ENCODE measurements at places on chromosomes 6 and 20. TPM values are rescaled to one million over a fixed set of nuclear protein-coding genes. Genes with fewer than 3 reads are reported as not detected.

- DNase-seq = no peak
Observed at GRCh38 chr6:3294396-3294795, 35.6 kb downstream of the PSMG4 start.

DNA sequence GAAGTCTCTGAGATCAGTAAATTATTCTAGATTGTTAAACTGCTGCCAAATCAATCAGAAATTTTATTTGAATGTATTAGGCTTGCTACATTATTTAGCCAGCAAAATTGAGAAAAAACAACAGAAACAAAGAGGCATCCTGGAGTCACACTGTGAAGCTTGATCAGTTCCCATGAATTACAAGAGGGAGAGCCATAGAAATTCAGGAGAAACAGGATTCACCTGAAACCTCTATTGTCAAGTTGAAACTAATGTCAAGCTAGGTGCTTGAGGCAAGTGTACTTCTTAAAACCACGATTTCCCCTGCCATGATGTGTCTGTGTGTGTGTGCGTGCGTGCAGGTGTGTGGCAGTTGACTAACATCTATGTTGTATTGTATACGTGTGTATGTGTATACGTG lies 439.1 kb upstream of the NOX3 start:
- DNase-seq = no peak

DNA sequence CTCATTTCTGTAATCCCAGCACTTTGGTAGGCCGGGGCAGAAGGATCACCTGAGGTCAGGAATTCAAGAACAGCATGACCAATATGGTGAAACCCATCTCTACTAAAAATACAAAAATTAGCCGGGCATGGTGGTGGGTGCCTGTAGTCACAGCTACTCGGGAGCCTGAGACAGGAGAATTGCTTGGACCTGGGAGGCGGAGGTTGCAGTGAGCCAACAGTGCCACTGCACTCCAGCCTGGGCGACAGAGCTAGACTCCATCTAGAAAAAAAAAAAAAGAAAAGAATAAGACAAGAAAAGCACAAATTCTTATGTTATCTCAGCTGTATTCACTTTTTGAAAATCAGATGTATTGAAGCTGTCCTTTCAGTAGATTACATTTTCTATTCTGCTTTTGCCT lies 289.4 kb downstream of the GRIK2 start:
- no peak for DNase-seq

DNA sequence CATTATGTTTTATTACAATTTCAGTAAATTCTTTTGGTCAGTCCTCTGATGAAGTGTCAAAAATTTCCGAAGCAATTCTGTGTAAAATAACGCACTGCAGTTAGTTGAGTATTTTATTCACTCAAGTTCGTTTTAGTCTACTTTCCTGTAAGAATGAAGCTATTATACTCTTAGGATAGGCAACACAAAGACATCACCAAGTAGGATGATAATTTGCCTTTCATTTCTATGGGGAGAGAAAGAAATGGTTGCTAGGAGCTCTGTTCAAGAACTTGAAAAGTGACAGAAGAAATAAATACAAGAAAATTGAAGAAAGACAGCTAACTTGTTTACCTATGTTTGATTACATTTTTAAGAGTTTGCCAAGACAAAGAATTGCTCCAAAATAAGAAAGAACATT lies 290.4 kb downstream of the EYS start:
- no peak for DNase-seq

- no peak for DNase-seq
Observed at GRCh38 chr6:106107043-106107613, 21.0 kb downstream of the PRDM1 start.

- no peak for DNase-seq
Observed at GRCh38 chr20:63064310-63064709, 57.5 kb upstream of the BHLHE23 start.

DNA sequence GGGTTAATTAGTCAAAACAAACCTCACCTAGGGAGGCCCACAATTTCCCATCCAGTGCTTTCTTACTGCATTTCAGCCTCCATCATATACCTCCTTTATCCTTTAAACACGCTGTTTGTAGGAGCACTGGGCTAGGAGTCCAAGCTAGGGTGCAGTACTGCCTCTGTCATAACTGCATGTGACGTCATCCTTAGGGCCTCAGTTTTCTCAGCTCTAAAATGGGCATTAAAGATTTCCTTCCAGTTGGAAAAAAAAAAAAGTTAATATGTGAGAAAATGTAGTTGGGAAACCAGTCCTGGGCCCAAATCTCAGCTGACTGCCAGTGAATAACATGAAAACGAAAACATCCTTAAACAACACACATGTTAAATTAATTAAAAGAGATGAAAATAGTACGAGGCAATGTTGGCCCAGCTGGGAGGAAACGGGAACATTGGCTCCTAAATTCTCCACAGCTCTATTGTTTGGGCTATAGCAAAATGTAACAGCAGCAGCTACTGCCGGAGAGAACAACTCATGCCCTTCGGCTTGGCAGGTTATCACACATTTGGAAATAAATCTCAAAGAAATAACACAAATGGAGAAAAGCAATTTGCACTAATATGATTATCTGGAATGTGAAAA lies 79.9 kb upstream of the CCDC167 start:
- no peak for DNase-seq

DNA sequence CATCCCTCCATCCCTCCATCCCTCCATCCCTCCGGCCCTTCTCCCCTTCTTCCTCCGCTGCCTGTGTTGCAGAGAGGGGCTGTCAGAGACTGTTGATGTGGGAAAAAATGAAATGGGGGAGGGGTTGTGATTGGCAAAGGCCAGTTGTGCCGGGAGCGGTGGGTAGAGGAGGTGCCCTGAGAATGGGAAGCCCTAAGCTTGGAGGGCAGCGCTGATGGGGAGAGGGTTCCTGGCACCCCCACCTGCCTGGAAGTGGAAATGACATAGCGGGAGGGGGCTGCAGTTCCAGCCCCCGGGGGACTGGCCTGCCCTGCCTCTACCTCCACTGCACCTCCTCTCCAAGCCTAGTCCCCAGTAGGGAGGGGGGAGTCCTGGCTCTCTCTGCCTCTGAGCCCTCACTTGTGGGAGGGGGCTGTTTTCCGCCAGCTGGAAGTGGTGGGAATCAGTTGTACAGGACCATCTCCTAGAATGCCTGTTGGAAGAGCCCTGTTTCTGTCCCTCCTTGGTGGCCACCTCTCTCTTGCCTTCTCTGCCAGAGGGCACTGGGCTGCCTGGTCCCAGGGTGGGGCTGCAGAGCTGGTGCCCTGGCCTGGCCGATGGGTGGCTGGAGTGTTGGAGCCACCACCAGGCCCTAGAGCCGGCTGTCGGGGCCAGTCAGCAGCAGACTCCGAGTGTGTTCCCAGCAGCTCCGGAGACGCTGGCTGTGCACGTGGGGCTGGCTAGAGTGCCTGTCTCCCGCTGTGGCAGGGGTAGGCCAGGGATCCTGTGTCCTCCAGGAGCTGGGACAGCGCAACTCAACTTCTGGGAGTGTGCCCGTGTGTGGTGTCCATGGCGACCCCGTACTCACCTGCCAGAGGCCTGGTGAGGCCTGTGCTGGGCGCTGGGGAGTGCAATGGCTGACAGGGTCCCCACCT lies 1.5 kb downstream of the DLGAP4 start:
- DNase-seq = peak; percentile 34

GRCh38 chr6:26240157-26241032 lies 124.6 kb upstream of the BTN3A2 start:
- peak; percentile 70 for DNase-seq

- no peak for DNase-seq
Observed at GRCh38 chr6:17388365-17388764, 5.0 kb upstream of the CAP2 start.

GRCh38 chr6:157069585-157069984 lies 253.7 kb downstream of the TMEM242 start:
- DNase-seq = no peak

DNA sequence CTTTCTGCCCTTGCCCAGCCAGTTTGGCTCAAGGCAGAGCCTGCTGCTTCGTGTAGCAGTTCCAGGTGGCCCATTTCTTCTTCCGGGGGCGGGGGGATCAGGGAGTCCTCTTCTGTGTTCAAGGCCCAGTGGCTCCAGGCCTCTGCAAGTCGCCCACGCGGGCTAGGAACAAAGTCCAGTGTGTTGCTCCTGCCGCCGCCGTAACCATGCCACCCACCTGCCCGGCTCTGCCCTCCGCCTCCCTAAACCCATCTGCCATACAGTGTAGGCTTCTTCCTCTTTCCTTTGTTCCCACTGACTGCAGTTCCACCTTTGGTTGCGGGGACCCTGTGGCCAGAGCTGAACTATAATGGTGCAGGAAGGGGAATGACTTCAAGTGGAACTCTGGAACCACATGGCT lies 43.9 kb upstream of the SRF start:
- DNase-seq = no peak

- no peak for DNase-seq
Observed at GRCh38 chr6:144017166-144018094, 9.4 kb upstream of the PLAGL1 start.

DNA sequence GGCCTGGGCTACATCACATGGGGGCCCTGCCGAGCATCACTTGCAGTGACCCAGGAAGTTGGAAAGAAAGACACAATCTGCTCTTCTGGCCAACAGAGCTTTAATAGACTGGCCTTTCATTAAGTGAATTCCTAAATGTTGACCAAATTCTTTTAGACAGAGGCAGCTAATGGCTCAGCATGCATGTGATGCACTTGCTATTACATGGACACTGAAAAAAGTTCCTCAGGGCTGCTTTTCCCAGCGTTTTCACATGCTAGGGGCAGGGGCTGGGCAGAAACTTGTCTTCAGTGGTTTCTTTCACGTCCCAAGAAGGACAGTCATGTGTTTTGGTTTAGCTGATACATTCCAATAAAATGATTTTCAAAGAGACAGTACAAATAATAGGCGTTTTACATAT lies 651.0 kb upstream of the SLC35B3 start:
- DNase-seq = no peak

GRCh38 chr6:35360349-35361138 lies 18.2 kb downstream of the PPARD start:
- DNase-seq = no peak

DNA sequence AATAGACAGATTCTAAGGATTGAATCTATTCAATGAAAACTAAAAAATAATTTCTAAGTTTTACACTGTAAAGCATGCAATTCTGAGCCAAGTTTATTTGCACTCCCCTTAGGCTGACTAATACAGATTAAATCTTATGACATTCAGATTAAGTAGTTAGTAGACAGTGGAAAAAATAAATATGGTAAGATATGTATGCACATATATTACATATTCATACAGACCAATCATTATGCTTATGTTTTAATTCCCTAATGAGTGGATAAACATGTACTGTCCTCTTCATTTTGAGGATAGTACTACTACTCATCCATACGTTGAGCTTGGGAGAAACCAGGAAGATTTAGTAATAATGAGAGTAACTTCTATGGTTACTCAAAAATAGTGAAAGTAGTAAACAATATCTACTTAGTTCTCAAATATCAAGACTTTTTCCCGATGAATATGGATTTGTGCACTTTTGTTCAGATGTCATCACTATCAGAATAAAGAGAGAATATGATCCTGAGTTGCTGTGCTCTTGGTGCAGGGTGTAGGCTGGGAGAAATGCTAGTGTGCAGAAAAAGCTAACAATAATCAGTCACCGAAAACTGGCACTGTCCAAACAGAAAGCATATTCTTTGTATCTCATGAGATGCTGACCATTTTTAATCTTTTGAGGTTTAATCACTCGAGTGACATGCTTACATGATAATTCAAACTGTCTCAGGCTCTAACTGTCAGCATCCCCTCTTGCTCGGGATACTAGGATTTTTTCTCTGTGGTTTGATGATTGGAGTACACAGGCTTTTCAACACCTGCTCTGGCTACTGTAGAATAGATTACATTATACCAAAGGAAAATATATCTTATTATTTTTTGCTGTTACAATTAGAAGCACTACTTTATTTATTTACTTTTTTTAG lies 111.6 kb downstream of the EPHA7 start:
- DNase-seq = no peak

GRCh38 chr6:1987640-1988039 lies 257.8 kb downstream of the GMDS start:
- DNase-seq = no peak

GRCh38 chr6:71444222-71444621 lies 155.6 kb downstream of the OGFRL1 start:
- DNase-seq = no peak

- DNase-seq = peak; percentile 58
Observed at GRCh38 chr20:7650086-7650879, 290.0 kb downstream of the HAO1 start.

- DNase-seq = no peak
Observed at GRCh38 chr20:33343521-33343920, 57.8 kb downstream of the CDK5RAP1 start.

- DNase-seq = no peak
Observed at GRCh38 chr20:10261702-10262101, 43.1 kb downstream of the SNAP25 start.

GRCh38 chr6:142784344-142784743 lies 160.6 kb downstream of the HIVEP2 start:
- DNase-seq = no peak

The TFAP2D gene
- not detected for total RNA-seq

The KCNG1 gene
- 0.70 TPM for total RNA-seq

The GSTA3 gene
- total RNA-seq = not detected

The SPATS1 gene
- total RNA-seq = not detected

The ZDHHC14 gene
- total RNA-seq = 19.1 TPM

The MYB gene
- 0.16 TPM for total RNA-seq

The HEY2 gene
- 2.7 TPM for total RNA-seq

The FUT9 gene
- not detected for total RNA-seq

The AKAP12 gene
- 40.1 TPM for total RNA-seq

All from right atrium auricular region (tissue), 2 donors.